Heart right ventricle (tissue), 16 donors: ENCODE measurements at places on chromosomes 6 and 20. TPM values are rescaled to one million over a fixed set of nuclear protein-coding genes. Genes with fewer than 3 reads are reported as not detected.

The PLA2G7 gene
- not detected for total RNA-seq

DNA sequence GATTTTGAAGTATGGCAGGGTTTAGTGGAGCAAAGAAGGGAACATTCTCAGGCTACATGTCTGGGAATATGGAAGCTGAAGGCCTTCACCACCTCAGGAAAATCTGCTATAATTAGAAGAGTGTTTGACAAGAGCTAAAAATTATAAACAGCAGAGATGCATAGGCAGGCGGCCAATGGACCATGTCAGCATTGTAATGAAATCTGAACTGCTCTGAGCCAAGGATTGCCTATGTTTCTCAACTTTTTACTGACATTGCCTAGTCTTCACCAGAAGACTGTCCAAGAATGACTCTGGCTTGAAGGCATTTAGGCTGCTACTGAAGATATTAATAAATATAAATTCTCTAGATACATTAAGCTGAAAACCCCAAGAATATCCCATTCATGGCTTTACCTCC lies 84.1 kb downstream of the C6orf52 start:
- H3K27ac ChIP-seq: peak overlapping the region; percentile 54
- H3K27me3 ChIP-seq: no peaks in the 10 kb centered on the region
- peak; percentile 30 for DNase-seq
- H3K4me1 ChIP-seq: peaks cover 27% of the 10 kb centered on the region
- H3K36me3 ChIP-seq: no peaks in the 10 kb centered on the region
- H3K4me3 ChIP-seq: no peak overlapping the region

DNA sequence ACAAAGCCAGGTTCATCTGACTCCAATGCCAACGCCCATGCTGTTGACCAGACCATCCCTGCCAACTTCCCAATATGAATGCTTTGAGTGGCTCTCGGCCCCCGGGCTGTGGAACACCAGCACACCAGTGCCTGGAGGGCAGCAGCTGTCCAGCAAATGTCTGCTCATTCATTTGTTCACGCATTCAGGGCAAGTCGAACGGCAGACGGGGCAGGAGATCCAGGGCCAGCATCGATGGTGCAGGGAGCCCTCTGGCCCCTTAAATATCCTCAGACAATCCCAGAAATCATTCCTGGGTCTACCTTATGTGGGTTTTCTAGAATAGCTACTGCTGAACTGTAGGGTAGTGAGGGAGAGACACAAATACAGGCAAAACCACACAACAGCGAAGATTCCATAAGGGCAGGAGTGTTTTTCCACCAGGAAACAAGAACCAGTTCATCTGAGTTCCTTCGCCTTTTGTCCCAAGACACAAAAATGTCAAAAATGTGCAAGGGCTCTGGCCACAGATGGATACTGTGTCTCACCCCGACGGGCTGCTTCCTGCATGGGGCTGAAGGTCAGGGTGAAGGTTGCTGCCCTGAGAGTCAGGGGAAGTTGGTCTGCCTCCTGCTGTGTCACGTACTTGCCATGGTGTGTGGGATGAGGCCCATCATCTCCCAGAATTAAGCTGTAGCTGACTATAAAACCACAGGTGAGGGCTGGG lies 15.5 kb downstream of the RIPOR3 start:
- peak overlapping the region; percentile 22 for H3K27ac ChIP-seq
- no peak overlapping the region for H3K4me3 ChIP-seq
- no peaks in the 10 kb centered on the region for H3K36me3 ChIP-seq
- peak; percentile 41 for DNase-seq
- no peaks in the 10 kb centered on the region for H3K27me3 ChIP-seq
- peaks cover 10% of the 10 kb centered on the region for H3K4me1 ChIP-seq

The GJA1 gene
- total RNA-seq: 266 TPM
